Spleen (tissue), 13 donors: ENCODE measurements at places on chromosomes 2 and 18. TPM values are rescaled to one million over a fixed set of nuclear protein-coding genes. Genes with fewer than 3 reads are reported as not detected.

GLI2 gene
- 10.6 TPM for total RNA-seq

GRCh38 chr2:174729797-174730697, 34.2 kb downstream of the CHRNA1 start:
- DNase-seq = no peak
- H3K27ac ChIP-seq = no peak overlapping the region
- H3K27me3 ChIP-seq = peaks cover 64% of the 10 kb centered on the region
- H3K4me1 ChIP-seq = peaks cover 15% of the 10 kb centered on the region

VSNL1 gene
- total RNA-seq = not detected

DNA sequence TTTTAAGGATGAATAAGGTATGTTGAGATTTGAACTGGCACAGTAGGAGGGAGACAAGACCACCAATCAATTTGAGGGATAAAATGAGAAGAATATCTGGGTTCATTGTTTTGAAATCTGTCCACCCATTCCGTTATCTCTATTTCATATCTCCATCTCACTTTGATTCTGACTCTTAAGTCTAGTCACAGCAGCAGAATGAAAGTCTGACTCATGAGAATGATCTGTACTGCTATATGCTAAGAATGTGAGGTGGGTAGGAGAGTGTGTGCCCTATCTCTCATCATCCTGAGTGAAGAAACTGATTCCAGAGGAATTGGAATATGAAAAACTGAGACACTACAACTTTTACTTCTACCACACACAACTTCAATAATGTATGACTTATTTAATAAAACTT, 1994.5 kb upstream of the PIK3C3 start:
- DNase-seq = no peak
- no peaks in the 10 kb centered on the region for H3K4me1 ChIP-seq
- H3K4me3 ChIP-seq = no peak overlapping the region
- no peaks in the 10 kb centered on the region for H3K36me3 ChIP-seq
- no peaks in the 10 kb centered on the region for H3K27me3 ChIP-seq

GRCh38 chr2:186599186-186599778, 9.4 kb downstream of the ITGAV start:
- peaks cover 9% of the 10 kb centered on the region for H3K4me1 ChIP-seq
- no peak overlapping the region for H3K27ac ChIP-seq
- no peak for DNase-seq
- H3K36me3 ChIP-seq = peaks cover 25% of the 10 kb centered on the region
- no peak overlapping the region for H3K4me3 ChIP-seq
